Esophagus muscularis mucosa (tissue), 4 donors: ENCODE measurements at places on chromosomes 12 and 14. TPM values are rescaled to one million over a fixed set of nuclear protein-coding genes. Genes with fewer than 3 reads are reported as not detected.

DNA sequence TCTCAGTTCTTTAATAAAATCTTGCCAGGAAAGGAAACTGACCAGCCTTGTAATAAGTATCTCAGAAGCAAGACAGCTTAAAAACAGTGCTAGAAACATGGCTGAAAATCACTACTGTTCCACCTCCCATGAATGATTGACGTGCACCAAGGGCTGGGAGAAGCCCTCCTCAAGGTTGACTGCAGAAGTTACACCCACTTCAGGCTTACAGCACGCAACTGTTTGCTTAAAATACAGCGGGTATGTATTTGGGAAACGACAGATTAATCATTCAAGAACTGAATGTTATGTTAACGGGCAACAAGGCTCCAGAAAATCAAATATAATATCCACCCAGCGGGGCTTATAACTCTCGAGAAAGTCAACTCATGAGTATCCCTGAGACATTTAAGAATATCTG, 22.1 kb downstream of the PRKD1 start:
- no peaks in the 10 kb centered on the region for H3K36me3 ChIP-seq
- DNase-seq = no peak
- H3K4me3 ChIP-seq = no peak overlapping the region
- no peaks in the 10 kb centered on the region for H3K27me3 ChIP-seq
- H3K4me1 ChIP-seq = peaks cover 13% of the 10 kb centered on the region

The CCDC196 gene
- total RNA-seq = not detected

DNA sequence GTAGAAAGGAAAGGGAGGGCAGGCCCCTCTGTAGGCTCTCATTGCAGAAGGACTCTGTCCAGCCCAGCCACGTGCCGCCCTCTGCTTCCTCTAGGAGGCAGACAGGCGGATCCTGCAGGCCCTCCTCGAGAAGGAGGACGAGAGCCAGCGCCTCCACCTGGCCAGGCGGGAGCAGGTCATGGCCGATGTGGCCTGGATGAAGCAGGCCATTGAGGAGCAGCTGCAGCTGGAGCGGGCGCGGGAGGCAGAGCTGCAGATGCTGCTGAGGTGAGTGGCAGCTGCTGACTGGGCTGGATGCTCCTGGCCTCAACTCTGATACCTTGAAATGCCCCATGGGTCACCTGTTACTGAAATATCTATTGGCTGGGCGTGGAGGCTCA, 10.9 kb downstream of the TCHP start:
- no peak overlapping the region for H3K27ac ChIP-seq
- peaks cover 94% of the 10 kb centered on the region for H3K36me3 ChIP-seq
- no peak for DNase-seq
- no peak overlapping the region for H3K4me3 ChIP-seq
- no peaks in the 10 kb centered on the region for H3K4me1 ChIP-seq
- no peaks in the 10 kb centered on the region for H3K27me3 ChIP-seq

- H3K4me1 ChIP-seq = peaks cover 4% of the 10 kb centered on the region
- DNase-seq = no peak
- no peaks in the 10 kb centered on the region for H3K36me3 ChIP-seq
- no peak overlapping the region for H3K4me3 ChIP-seq
- H3K27ac ChIP-seq = no peak overlapping the region
These were observed 22.2 kb upstream of the HSPB8 start for GRCh38 chr12:119156401-119157044.

DNA sequence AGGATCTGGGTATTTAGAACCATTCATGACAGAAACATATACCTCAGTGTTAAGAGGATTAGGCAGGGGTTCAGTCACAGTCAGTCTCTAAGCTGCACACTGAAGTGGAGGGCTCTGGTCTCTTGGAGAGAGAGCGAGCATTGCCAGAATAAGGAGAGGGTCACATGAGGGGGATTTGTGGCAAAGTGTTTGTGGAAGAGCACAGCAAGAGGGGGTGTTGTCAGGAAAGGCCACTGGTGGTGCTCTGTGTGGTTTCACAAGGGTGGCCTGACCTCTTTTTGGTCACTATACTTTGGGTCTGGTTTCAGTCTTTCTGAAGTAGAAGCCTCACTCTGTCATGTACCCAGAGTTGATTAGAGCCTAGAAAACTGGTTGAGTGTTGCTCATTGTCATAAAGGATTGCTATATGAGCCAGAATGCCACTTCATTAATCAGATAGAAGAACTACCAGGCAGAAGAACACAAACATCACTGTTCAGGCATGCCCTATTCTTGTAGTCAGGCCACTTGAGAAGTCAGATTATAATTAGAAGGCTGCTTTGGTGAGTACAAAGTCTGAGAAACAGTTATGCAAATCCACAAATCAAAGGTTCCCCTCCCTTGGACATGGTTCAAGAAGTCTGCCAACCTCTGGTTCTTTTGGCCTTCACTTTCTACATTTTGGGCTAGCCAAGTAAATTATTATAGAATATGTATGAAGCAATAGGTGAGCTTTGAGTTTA, 8.4 kb downstream of the TMEM19 start:
- H3K36me3 ChIP-seq = peaks cover 23% of the 10 kb centered on the region
- H3K4me3 ChIP-seq = no peak overlapping the region
- H3K27ac ChIP-seq = no peak overlapping the region
- peaks cover 2% of the 10 kb centered on the region for H3K4me1 ChIP-seq

DNA sequence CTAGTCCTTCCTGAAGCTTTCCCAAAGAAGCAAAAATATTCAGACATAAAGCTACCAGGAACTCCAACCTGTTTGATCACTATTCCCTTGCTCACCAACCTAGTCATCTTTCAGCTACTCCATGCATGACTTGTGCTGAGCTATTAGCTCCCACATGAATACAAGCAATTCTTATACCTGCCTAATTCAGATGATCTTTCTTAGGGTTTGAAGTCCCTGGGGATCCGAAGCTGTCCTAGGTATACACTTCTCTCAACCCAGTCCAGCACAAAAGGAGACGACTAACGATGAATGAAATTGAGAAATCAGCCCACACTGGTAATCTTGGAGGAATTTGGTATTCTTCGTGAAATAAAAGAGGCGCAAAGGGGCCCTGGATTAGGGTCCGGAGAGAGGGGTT, 631 bp upstream of the PTGR2 start:
- peak overlapping the region; percentile 87 for H3K27ac ChIP-seq
- no peak for DNase-seq
- H3K36me3 ChIP-seq = no peaks in the 10 kb centered on the region
- H3K4me3 ChIP-seq = peak overlapping the region; percentile 52
- H3K27me3 ChIP-seq = no peaks in the 10 kb centered on the region

DNA sequence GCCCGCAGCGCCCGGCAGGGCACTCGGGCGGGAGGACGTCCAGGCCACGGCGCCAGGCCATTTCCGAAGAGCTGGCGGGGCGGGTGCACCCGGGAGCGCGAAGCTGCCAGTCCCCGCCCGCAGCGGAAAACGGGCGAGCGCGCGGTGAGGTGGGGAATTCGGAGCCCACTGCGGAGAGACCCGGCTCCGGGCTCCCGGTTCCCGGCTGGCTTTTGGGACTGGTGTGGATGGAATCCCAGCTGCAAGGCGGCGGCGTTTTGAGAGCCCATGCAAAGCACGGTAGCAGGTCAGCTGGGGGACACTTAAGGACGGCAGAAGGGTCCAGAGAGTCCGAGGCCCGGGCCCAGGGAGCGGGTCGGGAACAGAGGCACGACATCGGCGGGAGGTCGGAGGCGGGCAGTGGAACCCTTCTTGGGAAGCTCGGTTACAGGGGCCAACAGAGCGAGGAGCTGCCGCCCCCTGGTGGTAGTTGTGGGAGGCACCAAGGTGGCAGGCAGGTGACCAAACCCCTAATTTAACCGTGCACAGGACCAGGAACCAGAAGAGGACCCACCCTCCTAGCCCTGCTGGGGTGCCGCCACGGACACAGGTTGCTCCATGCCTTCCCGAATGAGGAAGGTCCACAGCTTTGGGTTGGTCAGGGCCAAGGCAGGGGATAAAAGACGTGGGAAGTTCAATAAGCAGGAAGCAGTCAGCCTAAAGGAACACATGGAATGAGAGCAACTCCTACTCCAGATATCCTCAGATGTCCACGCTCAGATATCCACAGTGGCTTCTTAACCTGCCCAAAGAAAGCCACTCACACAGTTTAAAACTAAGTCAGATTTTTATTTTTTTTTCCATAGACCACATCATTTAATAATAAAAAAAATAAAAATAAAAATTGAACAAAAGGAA, 685 bp upstream of the CDH24 start:
- H3K4me3 ChIP-seq = peak overlapping the region; percentile 61
- peak overlapping the region; percentile 73 for H3K27ac ChIP-seq
- peak; percentile 96 for DNase-seq

DNA sequence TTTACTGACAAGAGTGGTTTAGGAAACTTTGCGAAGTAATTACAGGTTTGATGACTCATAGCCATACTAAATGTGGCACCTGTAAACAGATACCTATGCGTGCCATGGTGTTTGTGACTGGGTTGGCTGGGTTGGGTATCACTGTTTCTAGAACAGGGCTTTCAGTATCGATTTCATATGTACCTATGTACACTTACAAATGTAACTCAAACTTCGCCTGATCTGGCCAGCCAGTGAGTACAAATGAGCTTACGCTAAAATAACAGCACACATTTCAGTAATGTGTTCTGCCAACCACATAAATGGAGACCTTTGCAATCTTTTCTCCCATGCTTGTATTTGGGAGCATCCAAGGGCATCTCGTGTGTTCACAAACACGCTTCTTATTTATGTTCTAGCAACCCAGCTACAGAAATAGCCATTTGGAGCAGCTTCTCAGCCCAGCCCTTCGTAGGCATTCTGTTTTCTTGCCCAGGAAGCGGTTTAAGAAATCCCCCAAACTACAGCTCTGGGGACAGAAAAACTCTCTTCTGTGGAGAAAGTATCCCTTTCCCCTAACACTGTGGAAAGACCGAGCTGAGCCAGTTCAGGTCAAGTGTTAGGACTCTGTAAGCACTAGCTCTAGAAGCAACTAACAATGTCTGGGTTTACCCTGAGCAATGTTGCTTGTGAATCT, 42.3 kb upstream of the MDM1 start:
- DNase-seq = peak; percentile 10
- H3K27ac ChIP-seq = no peak overlapping the region

- H3K36me3 ChIP-seq = peaks cover 20% of the 10 kb centered on the region
- peak overlapping the region; percentile 89 for H3K27ac ChIP-seq
- DNase-seq = no peak
- no peak overlapping the region for H3K4me3 ChIP-seq
These were observed 46.0 kb downstream of the TECPR2 start for GRCh38 chr14:102408724-102409123.
